ENCODE measurements at places on chromosomes 4 and X.

GRCh38 chr4:67292045-67292444 is 253.3 kb downstream of the CENPC start:
- no peak for DNase-seq

GRCh38 chrX:75038925-75039324 is 113.7 kb upstream of the NEXMIF start:
- DNase-seq = no peak

DNA sequence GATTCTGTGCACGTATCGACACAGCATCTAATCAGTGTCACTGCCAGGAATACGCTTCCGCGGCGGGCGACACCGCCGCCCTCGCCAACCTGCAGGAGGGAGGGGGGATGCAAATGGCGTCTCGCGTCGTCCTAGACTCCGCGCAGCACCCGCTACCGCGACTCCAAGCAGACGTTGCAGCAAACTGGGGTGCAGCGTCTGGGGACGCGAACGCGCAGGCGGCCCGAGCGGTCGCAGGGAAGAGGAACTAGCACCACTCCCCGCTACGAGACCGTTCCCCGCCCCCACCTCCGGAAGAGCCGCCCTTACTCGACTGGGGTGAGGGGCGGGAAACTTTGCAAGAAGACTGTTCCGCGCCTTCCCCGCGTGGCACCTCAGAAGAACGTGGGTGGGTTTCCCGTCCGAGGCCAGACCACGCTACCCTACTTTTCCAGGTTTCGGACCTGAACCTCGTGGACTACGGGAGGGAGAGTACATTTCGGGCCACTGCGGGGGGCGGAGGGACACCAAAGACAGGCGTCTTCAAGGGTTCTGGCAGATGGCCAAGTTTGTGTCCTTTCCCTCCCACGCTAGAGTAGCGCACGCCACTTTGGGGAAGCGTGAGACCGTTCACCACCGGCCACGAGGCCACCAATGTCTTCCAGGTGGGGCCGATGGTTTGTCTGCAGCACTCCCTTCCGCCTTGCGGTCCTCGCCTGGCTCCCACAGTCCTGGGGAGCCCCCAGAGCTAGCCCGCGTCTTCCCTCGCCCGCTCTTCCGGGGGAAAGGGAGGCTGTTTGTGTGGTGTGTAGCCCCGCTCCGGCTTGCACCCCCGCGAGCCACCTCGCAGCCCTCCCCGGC is 78.0 kb upstream of the BCOR start:
- DNase-seq = peak; percentile 83

- DNase-seq = no peak
Observed at GRCh38 chrX:69072486-69073006, 92.7 kb downstream of the PJA1 start.

DNA sequence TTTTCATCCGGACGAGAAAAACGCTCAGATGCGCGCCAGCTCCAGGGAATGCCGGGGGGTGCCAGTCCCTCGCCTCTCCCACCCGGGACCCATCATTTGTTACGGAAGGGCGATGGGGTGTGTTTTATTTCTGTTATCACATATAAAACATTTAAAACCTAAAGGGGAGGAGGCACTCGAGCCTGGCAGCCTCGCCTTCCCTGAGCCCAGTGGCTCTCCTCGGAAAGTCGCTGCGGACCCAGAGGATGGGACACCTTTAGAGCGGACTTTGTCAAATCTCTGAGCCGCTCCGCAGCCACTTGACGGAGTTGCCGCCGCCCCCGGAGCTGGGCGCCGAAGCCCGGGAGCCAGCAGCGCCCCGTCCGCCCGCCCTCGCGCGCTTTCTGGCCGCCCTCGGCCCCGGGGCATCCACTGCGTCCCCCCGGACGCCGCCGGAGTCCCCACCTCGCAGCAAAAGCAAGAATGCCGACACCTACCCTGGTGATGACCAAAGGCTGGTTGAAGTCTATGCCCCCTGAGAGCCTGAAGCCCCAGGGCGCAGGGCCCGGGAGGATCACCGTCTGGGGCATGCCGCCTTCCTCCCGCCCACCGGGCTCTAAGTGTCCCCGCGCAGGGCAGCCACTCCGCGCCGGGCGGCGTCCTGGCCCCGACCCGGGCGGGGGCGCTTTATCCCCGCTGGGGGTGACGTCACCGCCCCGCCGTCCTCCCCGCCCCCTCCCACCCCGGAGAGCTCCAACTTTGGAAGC is at the start of gene PDLIM3:
PDLIM3 (minus strand) TSS at position 642 of the 746 bp plus-strand sequence; CDS start at position 569, 73 bp downstream.
- DNase-seq = no peak

DNA sequence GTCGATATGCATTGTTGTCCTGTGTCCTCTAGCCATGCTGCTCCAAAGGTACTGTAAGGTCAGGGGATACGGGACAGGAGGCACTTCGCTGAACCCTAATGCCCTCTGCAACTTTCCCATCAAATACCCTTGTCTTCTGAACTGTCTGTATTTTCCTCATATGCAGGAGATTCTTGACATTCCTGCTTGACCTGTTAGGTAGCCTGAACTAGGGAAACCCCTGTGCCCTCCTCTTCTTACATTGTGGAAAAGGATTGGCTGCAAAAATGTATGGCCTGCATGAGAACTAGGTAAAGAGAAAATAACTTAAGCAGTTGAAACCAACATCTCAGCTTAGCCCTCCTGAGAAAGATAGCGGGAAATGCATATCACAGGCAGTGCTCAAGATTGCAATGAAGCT is 11.4 kb downstream of the RTL8B start:
- DNase-seq = no peak

- DNase-seq = no peak
Observed at GRCh38 chrX:39759526-39760224, 338.1 kb downstream of the BCOR start.

- no peak for DNase-seq
Observed at GRCh38 chr4:80839281-80839680, 191.2 kb upstream of the BMP3 start.

DNA sequence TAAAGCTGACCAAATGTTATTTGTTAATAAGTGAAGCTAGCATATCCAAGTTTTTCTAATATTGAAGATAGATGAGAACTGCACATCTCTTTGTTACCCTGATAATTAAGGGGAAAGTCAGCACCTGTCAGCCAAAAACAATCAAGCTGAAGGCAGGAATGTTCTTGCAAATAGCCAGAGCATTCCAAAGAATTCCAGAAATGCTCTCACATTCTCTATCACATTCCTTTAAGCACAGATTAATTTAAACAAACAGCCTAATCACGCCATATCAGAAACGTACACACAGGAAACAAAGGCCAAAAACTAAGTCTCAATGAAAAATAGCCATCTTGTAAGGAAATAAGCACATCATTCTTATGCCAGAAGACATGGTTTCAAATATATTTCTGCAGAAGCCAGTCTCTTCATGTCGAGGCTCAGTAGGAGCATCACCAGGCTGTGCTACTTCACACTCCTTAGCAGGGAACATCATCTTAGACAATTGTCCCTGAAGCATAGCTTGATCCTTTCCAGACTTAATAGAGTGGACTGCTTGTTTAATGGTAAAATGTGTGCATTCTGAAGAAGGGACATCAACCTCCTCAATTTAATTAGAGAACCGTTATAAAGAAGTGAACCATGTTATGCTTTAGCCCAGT is 252.9 kb upstream of the TTC29 start:
- no peak for DNase-seq

DNA sequence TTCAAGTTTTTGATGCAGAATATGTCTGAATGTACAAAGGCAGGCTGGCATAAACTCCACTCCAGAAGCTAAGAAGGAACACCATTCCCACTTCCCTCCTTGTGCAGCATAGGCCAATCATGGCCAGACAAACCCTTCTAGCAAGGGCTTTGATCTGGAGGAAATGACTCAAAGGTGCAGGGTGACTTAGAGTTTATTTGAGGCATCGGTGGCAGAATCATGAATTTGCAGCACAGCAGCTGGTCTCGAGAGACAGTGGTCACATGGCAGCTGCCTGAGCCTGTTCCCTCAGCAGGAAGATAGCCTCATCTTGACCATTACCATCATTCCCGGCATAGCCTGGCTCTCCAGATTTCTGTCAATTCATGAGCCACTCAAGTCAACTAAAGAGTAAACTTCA is 154.5 kb downstream of the ATP10D start:
- no peak for DNase-seq

GRCh38 chr4:173411106-173411693 is 12.3 kb upstream of the SCRG1 start:
- DNase-seq = no peak

DNA sequence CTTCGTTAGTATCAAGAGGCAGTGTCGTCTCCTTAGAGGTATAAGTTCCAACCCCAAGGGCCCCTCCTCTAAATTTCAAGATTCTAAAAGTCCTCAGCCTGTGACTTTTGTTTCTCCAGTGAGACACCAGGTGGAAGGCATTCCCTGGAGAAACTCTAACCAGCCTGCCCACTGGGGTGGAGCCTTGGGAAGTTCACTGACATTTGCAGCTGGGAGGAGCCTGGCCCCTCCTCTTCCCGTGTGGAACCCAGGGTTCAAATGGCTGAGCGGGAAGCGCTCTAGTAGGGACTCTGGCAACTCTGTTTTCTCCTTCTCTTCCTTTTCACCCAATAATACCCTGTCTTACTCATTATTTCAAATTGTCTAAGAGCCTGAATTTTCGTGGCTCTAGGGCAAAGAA is 325.0 kb downstream of the TLL1 start:
- no peak for DNase-seq

GRCh38 chr4:184666670-184667069 is 17.1 kb downstream of the PRIMPOL start:
- no peak for DNase-seq

Data from NCI-H2029 (cell line).